ENCODE measurements at places on chromosomes 5 and 9.

DNA sequence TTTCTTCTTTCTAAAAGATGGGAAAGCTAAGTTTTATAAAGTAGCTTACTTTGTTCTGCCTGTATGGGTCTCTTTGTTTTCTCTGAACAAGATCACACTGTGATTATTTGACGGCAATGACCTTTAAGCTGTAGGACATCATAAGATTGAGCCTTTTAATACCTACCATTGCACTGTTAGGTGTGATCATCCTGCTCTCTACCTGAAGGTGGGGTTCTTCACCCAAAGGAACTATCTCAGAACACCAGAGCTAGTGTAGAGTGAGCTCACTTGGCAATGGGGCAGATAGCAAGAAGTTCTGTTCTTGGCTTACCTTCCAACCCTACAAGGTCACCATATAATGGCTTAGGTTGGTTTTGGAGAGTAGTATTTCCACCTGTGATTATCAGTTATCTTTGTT lies 200.2 kb downstream of the SPATA31D1 start:
- no peak for DNase-seq

DNA sequence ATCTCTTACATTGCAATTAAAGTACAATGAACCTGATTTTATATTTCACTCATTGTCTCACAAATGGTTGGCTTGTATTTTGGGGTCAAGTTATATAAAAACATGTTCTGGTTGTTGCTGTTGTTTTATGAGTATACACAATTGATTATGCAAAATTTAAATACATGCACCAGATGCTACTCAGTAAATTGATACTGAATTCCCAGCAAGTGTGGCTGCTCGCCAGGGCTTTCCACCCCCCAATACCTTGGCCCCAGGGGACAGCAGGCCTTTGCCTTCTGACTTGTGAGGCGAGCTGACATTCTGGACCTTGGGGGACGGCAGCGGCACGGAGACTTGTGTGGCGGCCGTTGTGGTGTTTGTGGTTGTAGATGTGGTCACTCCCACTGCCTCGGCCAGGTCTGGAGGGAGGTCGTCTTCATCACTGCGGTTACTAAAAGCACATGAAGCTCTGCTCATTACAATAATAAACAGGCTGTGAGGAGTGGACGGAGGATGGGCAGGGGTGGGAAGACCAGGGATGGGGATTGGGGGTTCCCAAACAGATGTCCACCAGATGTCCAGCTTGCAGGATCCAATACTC lies 27.0 kb upstream of the FRRS1L start:
- DNase-seq, result no peak

- no peak for DNase-seq
Measured at GRCh38 chr5:149714877-149715502, 15.1 kb upstream of the PPARGC1B start.

DNA sequence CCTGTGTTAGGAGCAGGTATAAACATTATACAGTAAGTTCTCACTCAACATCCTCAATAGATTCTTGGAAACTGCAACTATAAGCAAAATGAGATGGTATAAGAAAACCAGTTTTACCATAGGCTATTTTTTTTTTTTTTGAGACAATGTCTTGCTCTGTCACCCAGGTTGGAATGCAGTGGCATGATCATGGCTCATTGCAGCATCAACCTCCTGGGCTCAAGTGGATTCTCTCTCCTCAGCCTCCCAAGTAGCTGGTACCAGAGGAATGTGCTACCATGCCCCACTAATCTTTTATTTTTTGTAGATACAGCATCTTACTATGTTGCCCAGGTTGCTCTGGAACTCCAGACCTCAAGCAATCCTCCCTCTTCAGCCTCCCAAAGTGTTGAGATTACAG lies 50.1 kb upstream of the ADRB2 start:
- no peak for DNase-seq

GRCh38 chr5:76204713-76205112 lies 121.5 kb downstream of the SV2C start:
- no peak for DNase-seq

DNA sequence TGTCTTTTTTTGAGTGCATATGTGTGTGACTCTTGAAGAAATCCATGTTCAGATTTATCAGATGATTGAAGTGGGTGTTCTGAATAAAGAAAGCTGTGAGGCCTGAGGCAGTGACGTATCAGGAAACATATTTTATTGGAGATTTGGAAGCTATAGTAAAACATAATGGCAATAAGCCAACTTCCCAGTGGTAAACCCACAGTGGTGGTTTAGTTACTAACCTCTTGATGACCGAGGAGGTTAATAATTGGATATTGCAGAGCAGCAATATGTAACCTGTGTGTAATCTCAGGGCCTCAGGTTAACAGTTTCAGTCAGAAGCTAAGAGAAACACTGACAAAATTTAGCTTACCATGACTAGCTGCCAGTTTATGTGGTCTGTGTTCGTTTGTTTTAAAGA lies 6.9 kb downstream of the RGMB start:
- no peak for DNase-seq

DNA sequence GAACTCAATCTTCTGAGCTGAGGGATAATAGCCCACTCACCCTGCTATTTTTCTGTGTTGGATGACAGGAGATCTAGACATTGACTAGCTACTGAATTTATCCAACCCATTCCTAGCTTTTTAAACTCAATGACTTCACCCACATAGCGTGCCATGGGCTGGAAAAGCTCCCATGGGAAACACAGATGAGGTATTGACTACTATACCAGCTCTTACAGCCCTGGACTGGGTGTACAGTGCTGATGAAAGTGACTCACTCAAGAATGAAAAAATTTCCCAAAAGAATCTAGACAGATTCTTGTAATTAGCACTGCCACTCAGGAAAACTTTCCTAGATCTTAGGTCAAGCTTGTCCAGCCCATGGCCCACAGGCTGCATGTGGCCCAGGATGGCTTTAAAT lies 72.7 kb upstream of the NREP start:
- no peak for DNase-seq

- no peak for DNase-seq
Measured at GRCh38 chr5:130966990-130967525, 198.0 kb downstream of the HINT1 start.

DNA sequence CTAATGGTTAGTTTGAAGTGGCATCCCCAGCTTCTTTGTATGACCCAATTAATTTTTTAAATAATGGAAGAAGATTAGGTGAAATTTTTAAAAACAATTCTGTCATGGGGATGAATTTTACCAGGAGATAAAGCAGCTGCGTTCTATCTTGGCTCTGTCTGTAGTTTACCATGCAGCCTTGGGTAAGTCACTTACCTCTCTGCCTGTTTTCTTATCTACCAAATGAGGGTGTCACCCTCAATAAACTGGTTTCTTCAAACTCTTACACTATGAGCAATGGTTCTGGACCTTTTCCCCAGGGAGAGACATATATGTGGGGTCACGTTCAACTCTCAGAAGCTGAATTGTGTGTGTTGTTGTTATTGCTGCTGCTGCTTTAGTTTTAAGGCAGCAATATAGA lies 71.7 kb downstream of the TEX10 start:
- DNase-seq, result no peak

GRCh38 chr9:7536310-7536939 lies 263.2 kb downstream of the DMAC1 start:
- DNase-seq, result no peak

DNA sequence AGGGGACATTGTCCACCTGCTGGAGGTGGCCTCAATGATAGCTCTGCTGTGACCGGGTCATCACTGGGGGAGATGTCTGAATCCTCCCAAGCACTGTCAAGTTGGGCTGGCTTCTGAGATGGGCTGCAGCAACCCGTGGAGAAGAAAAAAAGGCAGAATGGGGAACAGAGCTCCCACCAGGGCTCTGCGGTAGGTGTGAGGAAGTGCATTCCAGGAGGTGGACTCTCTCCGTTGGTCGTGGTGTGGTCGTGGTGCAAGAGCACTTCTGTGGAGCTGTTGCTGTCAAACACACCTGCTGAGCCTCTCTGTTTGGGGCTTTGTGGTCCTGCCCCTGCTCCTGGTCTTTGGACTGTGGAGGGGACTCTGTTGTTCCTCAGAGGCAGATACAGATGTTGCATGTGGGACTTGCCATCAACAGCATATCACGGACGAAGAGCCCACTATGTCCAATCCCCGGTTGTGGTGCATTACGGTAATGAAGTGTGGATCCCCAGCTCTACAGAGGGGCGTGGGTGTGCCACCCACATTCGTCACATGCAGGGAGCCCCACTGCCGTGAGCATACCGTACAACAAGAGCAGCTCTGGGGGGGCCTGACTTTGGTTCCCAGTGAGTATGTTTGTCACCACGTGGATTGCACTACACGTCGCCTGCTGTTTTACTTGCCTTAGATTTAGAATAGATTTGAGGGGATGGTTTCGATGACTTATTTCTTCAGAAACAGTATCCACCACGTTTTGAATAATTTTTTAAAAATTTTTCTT lies 36.0 kb upstream of the PITX1 start:
- no peak for DNase-seq

- no peak for DNase-seq
Measured at GRCh38 chr5:158985492-158985891, 114.2 kb downstream of the EBF1 start.

DNA sequence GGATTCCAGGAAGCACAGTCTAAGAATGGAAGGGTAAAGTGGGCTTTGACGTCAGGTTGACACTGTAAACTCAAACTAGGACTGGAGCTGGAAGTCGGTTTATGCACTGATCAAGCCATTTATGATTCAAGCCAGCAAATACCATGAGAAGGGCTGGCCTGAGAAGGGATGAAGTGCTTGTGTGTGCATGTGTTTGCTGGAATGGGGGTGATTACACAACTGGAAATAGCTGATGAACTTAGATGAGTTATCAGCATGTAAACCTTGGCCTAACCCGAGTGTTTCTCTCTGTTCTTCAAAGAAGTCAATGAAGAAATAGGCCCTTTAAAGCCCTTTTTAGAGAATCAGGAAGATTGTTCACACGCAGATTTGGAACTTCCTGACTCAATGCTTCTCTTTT lies 287.6 kb downstream of the RFX3 start:
- no peak for DNase-seq

GRCh38 chr9:35526087-35526801 lies 36.3 kb downstream of the RUSC2 start:
- no peak for DNase-seq

DNA sequence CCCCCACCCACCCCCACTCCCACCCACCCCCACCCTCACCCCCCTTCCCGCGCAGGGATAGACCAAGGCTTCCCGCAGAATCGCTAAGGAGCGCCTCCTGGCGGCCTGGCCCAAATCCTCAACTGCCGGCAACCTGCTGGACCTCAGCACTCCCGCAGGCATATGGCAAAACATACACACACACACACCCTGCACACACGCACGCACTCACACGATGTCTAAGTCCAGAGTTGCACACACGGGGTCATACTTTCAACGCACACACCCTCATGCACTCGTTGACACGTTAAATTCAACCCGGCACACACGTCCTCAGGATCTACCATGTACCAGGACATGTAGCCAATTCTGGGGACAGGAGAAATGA lies 1.7 kb downstream of the CPLX2 start:
- DNase-seq, result no peak

DNA sequence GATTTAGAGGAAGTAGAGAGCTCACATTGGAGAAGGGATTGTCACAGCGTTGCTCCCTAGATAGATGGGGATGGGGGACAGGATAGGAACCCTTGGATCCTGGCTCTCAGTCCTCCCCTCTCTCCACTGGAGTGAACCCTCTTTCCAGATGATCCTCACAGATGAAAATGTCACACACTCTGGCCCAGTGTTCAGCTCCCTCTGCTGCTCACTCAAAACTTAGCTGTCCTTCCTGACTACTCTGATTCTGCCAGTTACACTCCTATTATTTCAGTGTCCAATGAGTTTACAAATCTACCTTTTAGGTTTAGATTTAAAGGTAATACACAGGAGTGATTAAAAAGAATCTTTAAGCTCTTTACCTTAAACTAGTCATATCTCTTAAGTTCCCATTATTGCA lies 5.8 kb upstream of the SPINK7 start:
- no peak for DNase-seq
